Stimulated activated naive CD4-positive, alpha-beta T cell treated with Interleukin-2 at 50 U/mL for 16 hours (primary cell): ENCODE measurements at places on chromosomes 2 and 18.
A peak's percentile ranks its signal among the peaks of the same experiment; 100 is the strongest.

DNA sequence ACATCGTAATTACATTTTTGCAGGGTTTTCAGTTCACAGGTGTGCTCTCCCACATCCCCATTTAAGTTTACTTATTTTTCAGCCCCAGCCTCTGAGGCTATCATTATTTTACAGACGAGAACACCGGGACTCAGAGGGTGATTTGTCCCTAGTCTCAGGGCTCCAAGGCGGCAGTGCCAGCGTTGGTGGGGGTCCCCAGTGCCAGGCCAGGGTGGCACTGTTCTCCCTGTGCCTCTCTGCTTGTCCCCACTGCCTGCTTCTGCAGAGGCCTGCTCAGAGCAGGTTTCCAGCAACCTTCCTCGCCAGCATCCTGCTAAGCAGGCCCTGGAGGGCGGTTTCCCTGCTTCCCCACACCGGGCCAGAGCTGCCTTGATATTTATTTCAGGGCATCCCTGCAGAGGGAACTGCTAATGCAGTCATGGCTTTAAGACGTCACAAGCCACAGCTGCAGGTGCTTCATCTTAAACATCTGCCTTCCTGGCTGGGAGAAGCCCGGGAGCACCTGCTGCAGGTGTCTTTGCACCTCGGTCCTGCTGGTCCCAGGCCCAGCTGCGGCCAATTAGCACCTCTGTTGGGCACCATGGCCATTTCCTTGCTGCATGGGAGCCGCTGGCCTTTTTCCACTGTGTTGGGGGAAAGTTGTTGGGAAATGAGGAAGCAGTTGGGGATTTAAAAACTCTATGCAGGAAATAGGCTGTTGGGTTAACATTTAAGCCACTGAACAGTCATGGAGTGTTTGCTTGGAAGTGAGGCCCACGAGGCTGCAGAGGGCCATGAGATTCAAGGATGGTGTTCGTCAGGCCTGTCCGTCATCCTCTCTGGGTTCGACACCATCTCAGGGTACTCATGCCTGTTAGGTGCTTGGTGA lies 22.8 kb downstream of the HPCAL1 start:
- DNase-seq, result no peak

DNA sequence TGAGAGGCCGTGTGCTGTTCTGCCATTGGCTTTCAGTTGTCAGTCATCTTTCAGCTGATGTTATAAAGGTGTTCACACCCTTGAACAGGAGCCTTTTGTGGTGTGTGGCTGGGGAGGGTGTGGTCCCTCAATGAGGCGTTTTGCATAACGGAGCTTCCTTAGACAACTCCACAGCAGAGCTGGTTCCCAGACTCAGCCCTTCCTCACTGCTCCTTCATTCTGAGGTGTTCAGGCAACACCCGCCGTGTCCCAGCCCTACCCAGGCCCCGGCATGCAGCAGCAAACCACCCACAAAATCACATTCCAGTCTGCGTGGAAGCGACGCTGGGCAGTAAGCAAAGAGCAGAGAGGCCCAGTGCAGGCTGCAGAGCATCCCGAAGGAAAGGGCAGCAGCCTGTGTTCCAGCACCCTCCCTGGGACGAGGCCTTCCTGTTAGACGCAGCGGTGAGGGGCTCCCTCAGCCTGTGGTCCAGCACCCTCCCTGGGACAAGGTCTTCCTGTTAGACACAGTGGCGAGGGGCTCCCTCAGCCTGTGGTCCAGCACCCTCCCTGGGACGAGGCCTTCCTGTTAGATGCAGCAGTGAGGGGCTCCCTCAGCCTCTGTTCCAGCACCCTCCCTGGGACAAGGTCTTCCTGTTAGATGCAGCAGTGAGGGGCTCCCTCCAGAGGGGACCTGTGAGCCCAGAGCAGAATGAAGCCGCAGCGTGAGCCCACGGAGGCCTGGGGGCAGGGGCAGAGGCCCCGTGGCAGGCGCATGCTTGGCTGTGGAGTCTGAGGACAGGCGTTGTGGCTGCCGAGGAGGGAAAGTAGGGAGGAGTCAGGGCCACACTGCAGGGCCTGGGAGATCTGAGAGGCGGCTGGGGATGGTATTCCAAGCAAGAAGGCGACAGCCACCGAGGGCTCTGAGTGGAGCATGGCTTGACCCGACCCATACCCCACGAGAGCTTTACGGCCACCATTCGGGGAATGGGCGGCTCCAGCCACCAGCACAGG lies 201.8 kb upstream of the HDAC4 start:
- no peak for DNase-seq

GRCh38 chr2:217090884-217091283 lies 231.0 kb upstream of the TNP1 start:
- DNase-seq, result no peak

DNA sequence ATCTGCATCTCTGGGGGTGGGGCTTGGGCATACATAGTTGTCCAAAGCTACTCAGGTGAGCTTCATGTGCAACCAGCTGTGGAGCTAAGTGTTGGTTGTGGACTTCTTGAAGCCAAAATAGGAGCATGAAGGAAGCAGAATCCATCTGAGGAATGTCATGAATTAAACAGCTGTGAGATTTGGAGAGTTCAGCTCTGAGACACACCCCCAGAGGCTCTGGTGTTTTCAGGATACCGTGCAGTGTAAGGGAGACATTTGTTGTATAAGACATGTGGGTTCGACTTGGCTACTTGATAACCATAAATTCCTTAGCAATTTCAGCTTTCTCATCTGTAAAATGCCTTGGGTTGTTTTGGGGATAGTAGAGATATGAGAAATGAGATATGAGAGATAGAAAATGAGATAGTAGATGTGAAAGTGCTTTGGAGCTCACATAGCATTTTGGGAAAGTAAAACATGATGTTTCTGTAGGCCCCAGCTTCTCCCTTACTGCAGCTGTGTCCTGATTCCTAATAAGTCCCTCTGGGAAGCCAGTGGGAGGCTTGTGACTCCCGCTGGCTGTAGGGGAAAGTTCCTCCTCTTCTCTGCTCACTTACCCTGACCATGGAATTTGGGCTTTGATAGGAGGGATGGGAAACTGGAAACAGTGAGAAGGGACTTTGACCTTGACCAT lies 50.0 kb downstream of the DPYSL5 start:
- no peak for DNase-seq

GRCh38 chr2:207067473-207067872 lies 98.3 kb downstream of the KLF7 start:
- no peak for DNase-seq

- DNase-seq, result no peak
Observed at GRCh38 chr2:150931451-150931850, 330.2 kb downstream of the RBM43 start.

GRCh38 chr2:68730828-68731227 lies 3.8 kb upstream of the ARHGAP25 start:
- DNase-seq, result no peak

DNA sequence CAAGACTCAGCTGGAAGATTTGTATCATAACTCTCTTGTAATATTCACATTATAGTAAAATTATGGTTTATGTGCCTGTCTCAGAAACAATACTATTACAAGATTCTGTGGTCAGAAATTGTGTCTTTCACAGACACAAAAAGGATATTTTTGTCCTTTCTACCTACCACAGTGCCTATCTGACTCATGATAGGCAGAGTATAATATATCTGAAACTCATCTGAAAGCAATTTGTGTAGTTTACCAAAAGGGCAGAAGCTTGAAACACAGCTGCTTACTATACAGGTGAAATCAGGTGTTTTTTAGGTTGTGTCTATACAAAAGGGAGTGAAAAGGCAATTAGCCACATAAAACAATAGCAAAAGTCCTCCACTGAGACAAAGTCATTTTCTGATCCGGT lies 10.9 kb downstream of the TMEM200C start:
- DNase-seq, result no peak

DNA sequence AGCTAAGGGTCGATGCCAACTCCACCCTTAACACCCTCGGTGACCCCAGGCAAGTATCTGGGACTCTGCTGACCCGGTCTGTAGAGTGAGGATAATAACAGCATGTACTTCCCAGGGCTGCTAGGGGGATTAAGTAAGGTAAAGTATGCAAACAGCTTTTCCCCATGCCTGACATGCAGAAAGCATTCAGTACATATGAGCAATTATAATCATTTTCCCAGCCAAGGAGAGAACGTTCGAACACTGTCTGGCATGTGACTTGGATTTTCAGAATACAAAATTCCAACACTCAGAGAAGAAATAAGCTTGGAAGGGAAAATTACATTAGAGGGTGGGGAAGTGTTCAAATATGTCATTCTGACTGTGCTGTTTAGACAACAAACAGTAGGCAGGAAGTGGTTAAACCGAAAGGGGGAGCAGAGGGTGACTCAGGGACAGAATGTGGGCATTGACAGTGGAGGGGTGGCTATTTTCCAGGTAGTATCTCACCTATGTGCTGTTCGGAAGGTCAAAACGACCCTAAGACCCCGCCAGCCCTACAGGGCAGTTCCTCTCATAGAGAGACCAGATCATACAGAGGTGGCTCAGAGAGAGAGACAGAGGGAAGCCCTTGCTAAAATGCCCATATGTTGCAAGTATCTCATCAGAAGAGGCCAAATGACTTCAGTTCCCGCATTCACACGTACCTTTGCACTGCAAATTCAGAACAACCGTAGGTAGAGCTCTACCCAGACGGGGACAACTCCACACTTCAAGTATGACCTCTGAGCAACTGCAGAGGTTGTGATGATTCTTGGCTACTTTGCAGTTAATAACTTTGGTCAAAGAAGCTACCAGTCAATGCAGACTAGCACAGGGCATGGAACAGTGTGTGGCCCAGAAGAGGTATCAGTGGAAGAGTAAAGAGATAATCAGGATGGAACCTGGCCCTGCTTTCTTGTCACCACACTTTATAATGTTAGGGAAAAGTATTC lies 14.8 kb downstream of the ASPRV1 start:
- peak; percentile 30 for DNase-seq

GRCh38 chr2:187078297-187078696 lies 229.3 kb upstream of the ZSWIM2 start:
- DNase-seq, result no peak

DNA sequence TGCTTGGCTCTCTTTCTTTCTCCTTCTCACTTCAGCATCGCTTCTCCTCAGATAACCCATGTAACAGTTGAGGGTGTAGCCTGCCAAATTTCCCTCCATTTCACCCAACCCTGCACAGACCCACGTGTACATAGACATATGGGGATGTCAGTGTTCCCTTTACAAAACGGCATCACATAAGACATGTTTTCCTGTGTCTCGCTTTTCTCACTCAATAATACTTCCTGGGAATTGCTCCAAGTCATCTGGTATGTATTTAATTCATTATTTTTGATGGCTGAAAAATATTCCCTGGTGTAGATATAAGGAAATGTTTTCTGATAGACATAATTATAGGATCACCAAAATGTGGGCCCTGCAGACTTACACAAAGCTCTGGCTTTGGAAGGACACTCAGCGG lies 176.8 kb downstream of the LOXHD1 start:
- DNase-seq, result no peak

GRCh38 chr2:98601532-98602132 lies 6.7 kb downstream of the COA5 start:
- DNase-seq, result no peak

GRCh38 chr2:196205881-196206435 lies 34.6 kb upstream of the STK17B start:
- no peak for DNase-seq

- no peak for DNase-seq
Observed at GRCh38 chr18:23885750-23886149, 128.8 kb upstream of the TTC39C start.

DNA sequence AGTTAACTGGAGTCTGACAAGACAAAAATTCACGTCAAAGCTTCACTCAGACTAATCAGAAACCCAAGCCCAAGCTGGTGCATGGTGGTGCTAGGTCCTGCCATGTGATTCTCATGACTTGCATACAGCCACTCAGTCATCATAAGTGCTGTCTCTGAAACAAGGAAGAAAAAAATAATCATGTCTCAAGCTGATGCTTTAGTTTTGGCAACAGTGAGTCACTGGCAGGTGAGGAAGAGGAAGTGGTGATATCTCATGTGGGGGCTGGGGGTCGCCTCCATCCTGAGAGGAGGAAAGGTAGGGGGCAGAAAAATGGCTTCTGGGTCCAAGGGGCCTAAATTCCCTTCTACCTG lies 136.3 kb downstream of the TMEM163 start:
- DNase-seq, result no peak

- no peak for DNase-seq
Observed at GRCh38 chr18:21177822-21178221, 64.2 kb upstream of the GREB1L start.

- DNase-seq, result no peak
Observed at GRCh38 chr18:78183815-78184214, 795.8 kb upstream of the SALL3 start.

DNA sequence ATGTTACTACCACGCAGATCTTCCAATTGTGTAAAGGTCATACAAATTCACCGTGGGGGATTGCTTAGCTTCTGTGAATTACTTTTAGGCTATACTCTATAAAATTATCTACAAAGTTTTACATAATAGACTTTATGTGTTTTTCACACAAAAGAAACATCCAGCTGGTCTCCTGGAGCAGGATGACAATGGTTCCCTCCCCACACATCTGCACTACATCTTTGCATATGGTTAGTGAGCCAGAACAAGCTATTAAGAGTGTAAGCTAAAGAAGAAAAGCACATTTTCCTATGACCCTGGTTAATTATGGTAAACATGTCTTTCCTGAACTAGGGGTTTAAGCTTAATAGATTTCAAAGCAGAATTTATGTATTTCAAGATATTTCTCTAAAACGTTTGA lies 295.1 kb downstream of the ASXL3 start:
- DNase-seq, result no peak

GRCh38 chr2:96551605-96552314 lies 15.2 kb downstream of the ARID5A start:
- no peak for DNase-seq

DNA sequence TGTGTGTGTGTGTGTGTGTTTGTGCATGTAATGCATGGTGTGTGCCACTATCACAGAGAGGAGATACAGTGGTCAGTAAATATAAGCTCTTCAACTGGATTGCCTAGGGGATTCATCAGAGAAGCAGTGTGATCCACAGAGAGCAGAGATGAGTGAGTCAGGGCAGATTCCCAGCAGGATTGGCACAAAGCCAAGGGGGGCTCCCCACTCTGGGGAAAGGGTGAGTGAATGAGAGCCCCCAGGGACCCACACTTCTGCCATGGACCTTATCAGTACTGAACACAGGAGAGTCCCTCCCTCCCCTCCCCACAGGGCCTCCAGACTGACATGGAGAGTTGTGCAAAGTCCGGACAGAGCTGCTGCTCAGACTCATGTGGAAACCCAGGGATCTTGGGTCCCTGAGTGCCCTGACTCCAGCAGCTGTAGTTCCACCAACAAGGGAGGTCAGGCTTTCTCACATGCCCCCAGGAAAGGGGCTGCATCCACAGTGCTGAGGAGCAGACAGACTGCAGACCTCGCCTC lies 748.8 kb downstream of the NR4A2 start:
- DNase-seq, result no peak

DNA sequence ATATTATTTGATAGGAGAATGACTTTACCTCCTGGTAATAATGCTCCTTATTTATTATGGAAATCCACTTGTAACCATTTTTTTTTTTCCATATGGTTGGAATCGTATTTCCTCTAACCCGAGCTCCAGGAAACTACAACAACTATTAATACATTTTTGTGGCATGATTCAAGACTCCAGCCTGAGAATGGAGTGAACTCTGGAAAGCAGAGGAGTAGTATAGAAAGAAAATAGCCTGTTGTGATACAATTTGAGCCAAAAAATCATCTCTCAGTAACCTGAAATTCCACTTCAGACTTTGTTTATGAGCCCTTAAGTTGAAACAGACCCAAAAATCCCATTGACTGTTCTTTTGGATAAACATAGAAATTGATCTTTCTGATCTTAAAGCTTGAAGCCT lies 921.1 kb downstream of the SOCS6 start:
- no peak for DNase-seq
